ENCODE measurements at places on chromosomes 2 and 18. TPM values are rescaled to one million over a fixed set of nuclear protein-coding genes. Genes with fewer than 3 reads are reported as not detected.

- peaks cover 2% of the 10 kb centered on the region for H3K4me1 ChIP-seq
- DNase-seq, result no peak
- no peak overlapping the region for H3K27ac ChIP-seq
- H3K36me3 ChIP-seq, result no peaks in the 10 kb centered on the region
Measured at GRCh38 chr2:148653437-148653836, 8.9 kb downstream of the EPC2 start.

DNA sequence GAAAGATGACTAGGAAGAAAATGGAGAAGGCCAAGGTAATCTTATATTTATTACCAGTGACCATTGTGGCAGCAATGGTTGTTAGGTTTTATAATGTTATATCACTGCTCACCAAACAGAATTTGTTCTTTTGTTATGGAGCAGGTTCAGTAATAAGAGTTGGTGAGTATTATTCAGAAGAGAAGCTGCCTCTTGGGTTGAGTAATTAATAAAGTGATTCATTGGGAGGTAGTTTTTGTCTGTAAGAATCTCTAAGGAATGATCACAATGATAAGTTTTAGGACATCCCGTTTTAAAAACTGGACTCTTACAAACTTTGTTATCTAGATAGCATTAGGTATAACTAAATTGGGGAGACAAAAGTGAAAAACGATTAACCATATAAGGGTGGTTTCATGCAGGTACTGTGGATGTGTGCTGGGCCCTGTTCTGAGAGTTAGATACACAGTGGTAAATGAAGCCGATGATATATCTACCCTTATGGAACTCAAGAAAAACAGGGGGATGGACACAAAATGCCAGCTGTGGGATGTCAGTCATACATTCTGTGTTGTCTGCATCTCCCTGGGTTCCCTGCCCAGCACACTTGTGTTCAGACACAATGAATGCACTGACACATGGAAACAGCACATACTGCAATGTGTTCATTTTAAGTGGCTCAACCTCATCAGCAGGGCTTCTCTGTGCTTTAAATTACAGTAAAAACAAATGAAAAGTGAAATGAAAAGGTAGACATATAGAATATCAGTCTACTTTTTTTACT is 7.5 kb downstream of the MAP4K4 start:
- no peaks in the 10 kb centered on the region for H3K27me3 ChIP-seq
- H3K4me3 ChIP-seq, result no peak overlapping the region
- no peak overlapping the region for H3K27ac ChIP-seq
- peaks cover 3% of the 10 kb centered on the region for H3K4me1 ChIP-seq
- DNase-seq, result no peak
- no peaks in the 10 kb centered on the region for H3K36me3 ChIP-seq

DNA sequence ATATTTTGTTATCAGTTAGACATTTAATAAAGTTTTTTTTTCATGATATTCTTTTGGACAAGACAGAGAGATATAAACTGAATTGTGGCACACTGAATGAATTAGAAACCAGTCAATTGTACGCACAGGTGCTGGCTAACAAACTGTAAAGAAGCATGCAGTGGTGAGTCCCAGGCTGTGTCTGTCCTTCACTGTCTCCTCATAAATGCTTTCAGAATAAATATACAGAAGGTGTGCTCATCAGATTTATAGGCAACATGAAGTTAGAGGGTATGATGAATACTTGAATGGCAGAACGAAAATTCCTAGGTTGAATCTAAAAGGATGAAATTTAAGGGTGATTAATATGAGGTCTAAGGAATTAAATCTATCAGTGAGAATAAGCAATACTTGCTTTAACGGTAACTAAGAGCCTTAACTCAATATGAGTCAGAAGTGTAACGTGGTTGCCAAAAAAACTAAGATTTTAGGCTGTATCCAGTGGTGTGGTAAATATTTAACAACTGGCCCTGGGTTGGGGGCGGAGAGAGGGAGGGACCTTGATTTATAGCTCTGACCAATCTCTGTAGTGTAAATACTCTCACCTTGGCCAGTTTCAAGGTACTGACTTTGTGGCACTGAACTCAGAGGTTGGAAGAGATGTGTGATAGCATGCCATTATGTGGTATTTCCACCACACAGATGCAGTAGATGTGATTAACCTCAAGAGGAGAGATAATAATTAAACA is 41.9 kb upstream of the AAK1 start:
- H3K27me3 ChIP-seq, result no peaks in the 10 kb centered on the region
- no peaks in the 10 kb centered on the region for H3K36me3 ChIP-seq
- no peak overlapping the region for H3K27ac ChIP-seq
- H3K4me3 ChIP-seq, result no peak overlapping the region
- no peak for DNase-seq
- no peaks in the 10 kb centered on the region for H3K4me1 ChIP-seq

Gene AGXT
- polyA plus RNA-seq, result not detected

GRCh38 chr2:223669453-223670225 is 67.5 kb upstream of the SCG2 start:
- H3K36me3 ChIP-seq, result no peaks in the 10 kb centered on the region
- H3K4me1 ChIP-seq, result no peaks in the 10 kb centered on the region
- no peak overlapping the region for H3K27ac ChIP-seq
- no peaks in the 10 kb centered on the region for H3K27me3 ChIP-seq
- DNase-seq, result no peak
- no peak overlapping the region for H3K4me3 ChIP-seq
